ENCODE measurements at places on chromosomes 11 and 22. TPM values are rescaled to one million over a fixed set of nuclear protein-coding genes. Genes with fewer than 3 reads are reported as not detected.

The B3GAT1 gene
- polyA plus RNA-seq, result 2.0 TPM

The OR10S1 gene
- polyA plus RNA-seq, result not detected

The MMP8 gene
- 0.09 TPM for polyA plus RNA-seq

The SYTL2 gene
- polyA plus RNA-seq, result 40.9 TPM

The ZNF70 gene
- 4.0 TPM for polyA plus RNA-seq

The OR51B4 gene
- 0.07 TPM for polyA plus RNA-seq

The TUBGCP6 gene
- 38.5 TPM for polyA plus RNA-seq

The H19 gene
- polyA plus RNA-seq, result 4,676 TPM

DNA sequence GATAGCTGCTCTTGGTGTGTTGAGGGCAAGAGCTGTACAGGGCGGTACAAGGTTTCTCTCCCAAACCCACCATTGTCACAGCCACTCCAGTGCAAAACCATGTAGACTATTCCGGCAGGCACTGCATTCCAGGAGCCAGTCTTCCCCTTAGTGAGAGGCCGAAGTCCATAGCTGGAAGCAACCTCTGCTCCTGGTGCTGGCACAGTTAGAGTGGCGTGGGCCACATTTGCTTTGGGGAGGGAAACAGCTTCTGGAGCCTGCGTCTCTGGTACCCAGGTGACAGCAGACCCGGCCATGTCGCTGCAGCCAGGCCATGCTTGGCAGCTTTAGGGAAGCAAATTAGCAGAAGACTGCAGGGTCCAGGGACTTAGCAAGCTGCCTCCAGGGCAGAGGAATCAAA lies 788.0 kb downstream of the BRD1 start:
- DNase-seq, result no peak

DNA sequence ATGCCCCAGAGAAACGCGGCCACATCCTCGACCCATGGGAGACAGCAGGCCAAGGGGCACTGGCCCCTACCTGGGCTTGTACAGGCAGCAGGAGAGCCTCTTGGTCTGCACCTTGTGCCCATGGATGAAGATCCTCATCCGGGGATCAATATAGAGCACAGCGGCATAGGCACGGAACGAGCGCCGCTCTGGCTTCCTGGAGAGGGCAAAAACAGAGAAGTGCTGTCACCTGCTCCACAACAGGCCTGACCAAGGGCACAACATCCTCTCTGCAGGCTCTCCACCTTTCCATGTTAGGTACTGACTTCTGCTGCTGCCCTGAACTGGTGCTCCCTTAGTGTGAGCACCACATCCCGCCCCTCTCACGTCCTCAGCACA lies 27.2 kb downstream of the MORC2 start:
- DNase-seq, result no peak

DNA sequence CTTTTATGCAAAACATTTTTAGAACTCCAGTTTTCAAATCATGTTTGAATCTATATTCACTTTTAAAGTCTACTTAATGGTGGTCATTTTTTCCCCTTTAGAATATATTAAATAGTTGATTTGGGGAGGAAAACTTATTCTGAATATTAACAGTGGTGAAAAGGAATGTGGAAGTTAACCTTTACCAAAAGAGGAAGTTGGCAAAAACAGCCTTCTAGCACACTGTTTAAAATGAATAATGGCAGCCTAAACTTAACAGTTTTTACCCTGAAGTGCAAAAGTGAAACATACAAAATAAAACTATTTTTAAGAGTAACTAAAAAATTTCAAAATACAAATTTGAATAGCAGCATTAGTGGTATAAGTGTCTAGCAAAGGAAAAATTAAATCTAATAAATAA lies 86.4 kb downstream of the GRK3 start:
- no peak for DNase-seq

DNA sequence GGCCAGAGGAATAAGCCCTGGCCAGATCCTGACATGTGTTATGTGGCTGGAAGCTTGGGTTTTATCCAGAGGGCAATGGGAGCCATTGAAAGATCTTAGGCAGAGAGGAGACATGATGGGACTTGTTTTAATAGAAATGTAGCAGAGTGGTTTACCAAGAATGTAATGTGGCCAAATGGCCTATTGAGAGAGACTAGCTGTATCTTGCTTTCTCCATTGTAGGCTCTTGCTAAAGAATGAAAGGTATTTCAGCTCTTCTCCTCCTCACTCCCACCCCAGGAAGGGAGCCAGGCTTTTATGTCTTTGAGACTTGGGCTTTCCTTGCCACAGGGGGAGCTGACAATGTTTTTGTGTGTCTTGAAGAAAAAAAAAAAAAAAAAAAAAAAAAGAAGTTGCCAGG lies 82.3 kb downstream of the TRIM29 start:
- no peak for DNase-seq

GRCh38 chr11:119691701-119692539 lies 37.1 kb downstream of the NECTIN1 start:
- DNase-seq, result no peak

- no peak for DNase-seq
These were observed 248.6 kb upstream of the PLET1 start for GRCh38 chr11:112509300-112509699.

DNA sequence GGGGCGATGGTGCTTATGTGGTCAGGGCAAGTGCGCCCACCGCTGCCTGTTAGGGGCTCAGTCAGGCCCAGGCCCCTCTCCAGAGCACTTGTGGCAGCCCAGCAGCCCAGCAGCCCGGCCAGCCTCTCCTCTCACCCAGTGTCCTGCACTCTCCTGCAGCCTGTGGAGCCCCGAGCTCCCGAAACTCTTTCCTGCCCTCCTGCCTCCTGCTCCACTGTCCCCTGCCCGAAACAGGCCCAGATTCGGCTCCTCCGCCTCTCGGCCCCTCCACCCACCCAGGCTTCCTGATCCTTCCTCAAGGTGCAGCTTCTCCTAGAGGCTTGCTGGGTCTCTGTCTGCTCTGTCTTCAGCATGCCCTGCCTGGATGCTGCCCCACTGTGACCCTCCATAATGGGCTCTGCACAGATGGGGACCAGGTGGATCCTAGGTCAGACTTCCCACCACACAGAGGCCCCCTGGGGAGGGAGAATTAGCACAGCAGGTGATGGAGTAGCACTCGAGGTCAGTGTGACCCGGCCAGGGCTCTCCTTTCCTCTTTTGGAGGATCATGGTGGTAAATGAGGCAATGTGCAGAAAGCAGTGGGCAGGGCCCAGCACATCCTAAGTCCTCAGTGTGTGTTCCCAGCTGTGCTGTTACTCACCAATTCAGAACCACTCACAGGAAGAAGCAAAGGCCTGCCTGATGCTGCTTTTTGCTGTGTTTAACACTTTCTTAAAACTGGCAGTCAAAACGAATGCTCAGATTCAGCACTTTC lies 18.6 kb upstream of the NAP1L4 start:
- no peak for DNase-seq

- no peak for DNase-seq
These were observed 41.7 kb downstream of the PRMT3 start for GRCh38 chr11:20429216-20429615.

DNA sequence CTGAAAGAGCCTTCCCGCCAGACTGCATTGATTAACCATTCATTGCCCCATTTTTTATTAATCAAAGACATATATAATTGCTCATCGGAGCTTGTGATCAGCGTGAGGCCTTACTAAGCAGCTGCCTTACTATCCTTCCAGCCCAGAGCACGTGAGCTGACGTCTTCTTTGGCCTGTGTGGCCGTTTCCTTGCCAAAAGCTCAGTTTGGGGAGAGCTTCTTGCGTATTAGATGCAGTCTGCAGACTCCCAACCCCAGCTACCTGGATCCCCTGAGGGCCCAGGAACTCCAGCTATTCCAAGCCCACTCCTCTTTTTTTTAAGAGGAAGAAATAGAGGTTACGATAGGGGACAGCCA lies 784 bp upstream of the SLC43A3 start:
- DNase-seq, result no peak

DNA sequence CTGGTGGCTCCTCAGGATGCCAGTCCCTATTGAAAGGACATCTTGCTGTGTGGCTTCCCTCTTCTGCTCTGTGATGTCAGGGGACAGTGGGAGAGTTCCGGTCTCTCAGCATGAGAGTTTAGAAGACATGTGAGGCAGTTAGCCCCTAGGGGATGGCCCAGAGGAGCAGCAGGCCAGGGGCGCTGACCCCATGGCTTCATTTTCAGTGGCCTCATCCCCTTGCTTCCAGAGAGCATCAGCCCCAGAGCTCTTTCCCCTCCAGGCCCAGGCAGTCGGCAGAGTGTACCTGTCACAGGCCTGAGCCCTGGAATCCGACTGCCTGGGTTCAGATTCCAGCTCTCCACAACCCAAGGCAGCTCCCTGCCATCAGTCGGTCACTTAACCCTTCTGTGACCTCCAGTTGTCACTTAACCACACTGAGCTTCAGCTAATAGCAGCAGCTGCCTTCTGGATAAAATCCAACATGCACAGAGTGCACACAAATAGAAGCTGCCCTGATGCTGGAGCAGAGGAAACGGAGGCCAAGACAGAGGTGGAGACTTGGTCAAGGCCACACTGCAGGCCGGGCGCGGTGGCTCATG lies 14.1 kb upstream of the LRRC10B start:
- DNase-seq, result no peak

DNA sequence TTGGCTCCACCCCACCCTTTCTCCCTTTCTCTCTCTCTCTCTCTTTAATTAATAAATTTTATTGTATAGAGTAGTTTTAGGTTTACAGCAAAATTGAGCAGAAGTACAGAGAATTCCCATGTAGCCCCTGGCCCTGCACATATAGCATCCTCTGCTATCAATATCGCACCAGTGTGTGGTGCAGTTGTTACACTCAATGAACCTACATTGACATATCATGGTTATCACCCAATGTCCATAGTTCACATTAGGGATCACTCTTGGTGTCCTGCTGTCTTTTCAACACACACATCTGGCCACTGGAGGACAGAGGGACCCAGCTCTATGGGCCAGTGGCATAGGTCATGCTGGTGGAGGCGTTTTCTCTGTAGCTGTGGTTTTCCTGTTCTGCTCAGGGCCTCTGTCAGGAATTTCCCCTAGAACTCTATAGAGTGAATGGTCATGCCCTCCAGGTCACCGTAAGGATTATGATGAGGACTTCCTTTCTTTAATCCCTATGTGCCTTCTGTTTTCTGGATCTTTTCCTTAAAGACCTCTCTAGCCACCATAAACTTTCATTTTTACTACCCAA lies 98.2 kb upstream of the NAV2 start:
- DNase-seq, result no peak

Data from large intestine (tissue), 12 donors.